ENCODE measurements at places on chromosomes 1 and 21.

- DNase-seq, result no peak
Observed at GRCh38 chr1:37474697-37475379, 458 bp downstream of the ZC3H12A start.

DNA sequence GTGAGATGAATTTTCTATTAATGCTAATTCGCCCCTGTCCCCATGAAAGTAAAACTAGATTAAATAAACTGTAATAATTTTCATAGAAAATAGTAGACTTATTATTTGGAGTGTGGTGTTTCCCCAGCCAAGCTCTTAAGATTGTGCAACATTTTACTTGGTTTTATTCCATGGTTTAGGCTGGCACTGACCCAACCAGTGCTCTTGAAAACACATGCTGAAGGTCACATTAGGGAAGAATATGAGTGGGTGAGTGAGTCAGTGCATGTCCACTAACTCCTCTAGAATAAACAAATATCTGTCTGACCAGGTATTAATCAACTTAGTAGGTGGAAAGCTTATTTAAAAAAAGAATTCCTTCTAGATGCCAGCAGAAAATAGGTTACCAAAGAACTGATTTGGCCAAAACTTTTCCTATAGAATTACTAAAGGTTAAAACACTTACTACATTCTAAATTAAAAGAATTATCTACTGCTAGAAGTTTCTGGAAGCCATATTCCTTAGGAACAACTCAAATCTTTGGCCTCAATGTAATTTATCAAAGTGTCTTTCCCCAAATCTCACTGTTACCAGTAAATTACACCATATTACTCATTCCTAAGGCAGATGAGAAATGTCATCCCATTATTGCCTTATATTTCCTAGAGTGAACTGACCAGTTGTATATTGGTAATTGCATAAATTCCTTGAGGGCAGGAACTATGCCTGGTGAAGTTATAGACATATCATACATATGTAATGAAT is 89.7 kb upstream of the RGS1 start:
- no peak for DNase-seq

GRCh38 chr1:193747579-193747978 is 561.2 kb upstream of the B3GALT2 start:
- no peak for DNase-seq

GRCh38 chr1:81703391-81703755 is 97.4 kb upstream of the ADGRL2 start:
- DNase-seq, result no peak

- no peak for DNase-seq
Observed at GRCh38 chr1:242205622-242206489, 207.0 kb upstream of the MAP1LC3C start.

GRCh38 chr1:181469829-181470228 is 13.5 kb upstream of the CACNA1E start:
- DNase-seq, result peak; percentile 19

All from NB4 (cell line).